Caco-2 (cell line): ENCODE measurements at places on chromosomes 12 and 14. TPM values are rescaled to one million over a fixed set of nuclear protein-coding genes. Genes with fewer than 3 reads are reported as not detected.

The OR4K2 gene
- not detected in 2 replicates for total RNA-seq

The PGF gene
- total RNA-seq: 8.9 and 9.1 TPM in 2 replicates

DNA sequence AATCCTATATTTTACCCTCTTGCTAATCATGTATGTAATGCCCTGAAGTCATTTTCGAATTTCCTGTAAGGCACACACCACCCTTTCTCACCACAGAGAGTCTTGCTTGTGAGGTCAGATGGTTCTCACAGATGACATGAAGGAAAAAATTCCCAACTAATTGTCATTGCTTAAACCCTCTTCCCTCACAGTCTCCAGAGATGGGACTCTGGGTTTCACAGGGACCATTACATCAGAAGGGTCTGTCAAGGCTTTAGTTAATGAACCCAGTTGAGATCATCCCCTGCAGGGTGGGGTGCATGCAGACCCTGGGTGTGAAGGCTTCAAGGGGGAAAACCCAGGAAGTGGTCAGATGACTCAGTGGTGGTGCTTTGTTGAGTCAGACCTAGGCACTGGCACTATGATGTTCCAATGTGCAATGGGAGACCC is 229.6 kb downstream of the BCAT1 start:
- no peaks in the 10 kb centered on the region for H3K36me3 ChIP-seq
- peaks cover 20% of the 10 kb centered on the region; the same call in 1 of the 2 replicates for H3K4me1 ChIP-seq
- no peak overlapping the region for H3K4me3 ChIP-seq
- no peaks in the 10 kb centered on the region for H3K27me3 ChIP-seq

GRCh38 chr14:36618641-36619040 is 36.2 kb upstream of the NKX2-8 start:
- H3K4me3 ChIP-seq: no peak overlapping the region
- H3K4me1 ChIP-seq: no peaks in the 10 kb centered on the region
- H3K27me3 ChIP-seq: no peaks in the 10 kb centered on the region
- DNase-seq: no peak
- no peaks in the 10 kb centered on the region for H3K36me3 ChIP-seq
- no peak overlapping the region for H3K27ac ChIP-seq

DNA sequence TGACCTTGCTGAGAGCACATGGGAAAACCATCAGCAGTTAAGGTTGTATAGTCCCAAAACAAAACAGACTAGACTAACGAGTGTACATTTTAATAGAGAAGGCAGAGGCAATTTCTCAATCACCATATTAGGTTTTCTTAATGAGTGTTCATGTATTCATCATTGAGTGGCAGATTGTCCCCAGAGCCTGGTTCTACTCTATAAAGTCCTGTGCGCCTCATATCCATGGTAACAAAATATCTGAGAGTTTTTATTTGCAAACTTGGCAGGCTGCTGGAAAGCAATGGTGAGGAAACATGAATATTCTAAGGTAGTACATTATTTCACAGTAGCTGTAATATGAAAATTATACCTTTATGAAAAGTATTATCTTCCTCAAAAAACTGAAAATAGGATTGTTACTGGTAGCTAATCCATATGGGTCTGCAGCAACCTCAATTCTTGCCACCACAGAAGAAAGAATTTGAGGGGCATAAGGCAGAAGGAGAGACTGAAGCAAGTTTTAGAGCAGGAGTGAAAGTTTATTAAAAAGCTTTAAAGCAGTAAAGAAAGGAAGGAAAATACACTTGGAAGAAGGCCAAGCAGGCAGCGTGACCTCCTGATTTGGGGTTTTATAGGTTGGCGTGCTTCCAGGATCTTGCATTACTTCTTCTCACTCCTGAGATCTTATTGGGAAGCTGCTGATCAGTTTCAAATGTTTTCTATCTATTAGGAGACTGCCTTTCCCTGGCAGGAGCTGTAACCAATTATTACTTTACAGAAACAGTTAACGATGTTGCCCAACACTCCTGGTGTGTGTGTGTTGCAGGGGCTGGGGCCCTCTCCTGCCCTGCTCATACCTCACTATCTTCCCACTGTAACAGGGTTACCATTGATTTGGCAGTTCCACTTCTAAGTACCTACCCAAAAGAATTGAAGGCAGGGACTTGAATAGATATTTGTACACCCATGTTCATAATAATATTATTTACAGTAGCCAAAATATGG is 154.0 kb upstream of the NUDT4 start:
- no peak overlapping the region for H3K27ac ChIP-seq
- H3K4me3 ChIP-seq: no peak overlapping the region
- no peaks in the 10 kb centered on the region for H3K4me1 ChIP-seq
- no peaks in the 10 kb centered on the region for H3K36me3 ChIP-seq
- H3K27me3 ChIP-seq: no peaks in the 10 kb centered on the region

The CHD8 gene
- total RNA-seq: 84.9 and 89.8 TPM in 2 replicates

GRCh38 chr14:32607399-32607798 is 278.3 kb downstream of the AKAP6 start:
- no peaks in the 10 kb centered on the region for H3K36me3 ChIP-seq
- H3K27me3 ChIP-seq: no peaks in the 10 kb centered on the region
- H3K27ac ChIP-seq: no peak overlapping the region
- H3K4me1 ChIP-seq: no peaks in the 10 kb centered on the region
- H3K4me3 ChIP-seq: no peak overlapping the region
- no peak for DNase-seq

- no peaks in the 10 kb centered on the region for H3K4me1 ChIP-seq
- H3K36me3 ChIP-seq: no peaks in the 10 kb centered on the region
Observed at GRCh38 chr14:29558516-29558915, 369.1 kb downstream of the PRKD1 start.

GRCh38 chr12:46702581-46703344 is 123.0 kb downstream of the SLC38A4 start:
- H3K4me1 ChIP-seq: peaks cover 8% of the 10 kb centered on the region
- no peak overlapping the region for H3K4me3 ChIP-seq
- H3K36me3 ChIP-seq: no peaks in the 10 kb centered on the region
- H3K27ac ChIP-seq: no peak overlapping the region

DNA sequence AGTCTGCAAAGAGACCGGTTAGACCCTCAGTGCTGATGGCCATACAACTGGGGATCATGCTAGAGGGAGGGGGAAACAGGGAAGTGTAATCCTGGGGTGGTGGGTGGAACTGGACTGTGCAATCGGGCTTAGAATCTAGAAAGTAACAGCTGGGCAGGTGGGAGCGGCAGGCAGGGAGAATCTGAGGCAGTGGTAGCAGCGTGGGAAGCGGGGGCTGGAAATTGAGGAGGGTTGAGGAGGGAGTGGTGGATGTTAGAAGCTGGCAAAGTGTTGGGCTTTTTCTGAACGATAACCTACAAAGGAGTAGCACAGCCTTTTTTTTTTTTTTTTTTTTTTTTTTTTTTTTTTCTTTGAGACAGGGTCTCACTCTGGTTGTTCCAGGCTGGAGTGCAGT is 3.1 kb upstream of the IGFBP6 start:
- H3K4me1 ChIP-seq: peaks cover 13% of the 10 kb centered on the region
- H3K27me3 ChIP-seq: no peaks in the 10 kb centered on the region
- no peak for DNase-seq
- no peak overlapping the region for H3K4me3 ChIP-seq

The LDHB gene
- 1,752 and 1,948 TPM in 2 replicates for total RNA-seq

GRCh38 chr14:31834616-31835015 is 242.5 kb upstream of the ARHGAP5 start:
- no peaks in the 10 kb centered on the region for H3K4me1 ChIP-seq
- no peaks in the 10 kb centered on the region for H3K36me3 ChIP-seq
- H3K27me3 ChIP-seq: no peaks in the 10 kb centered on the region
- H3K27ac ChIP-seq: no peak overlapping the region
- no peak overlapping the region for H3K4me3 ChIP-seq

- H3K4me1 ChIP-seq: no peaks in the 10 kb centered on the region
- H3K4me3 ChIP-seq: no peak overlapping the region
- H3K27ac ChIP-seq: no peak overlapping the region
- H3K27me3 ChIP-seq: no peaks in the 10 kb centered on the region
Observed at GRCh38 chr14:93925374-93925895, 1.7 kb upstream of the FAM181A start.

DNA sequence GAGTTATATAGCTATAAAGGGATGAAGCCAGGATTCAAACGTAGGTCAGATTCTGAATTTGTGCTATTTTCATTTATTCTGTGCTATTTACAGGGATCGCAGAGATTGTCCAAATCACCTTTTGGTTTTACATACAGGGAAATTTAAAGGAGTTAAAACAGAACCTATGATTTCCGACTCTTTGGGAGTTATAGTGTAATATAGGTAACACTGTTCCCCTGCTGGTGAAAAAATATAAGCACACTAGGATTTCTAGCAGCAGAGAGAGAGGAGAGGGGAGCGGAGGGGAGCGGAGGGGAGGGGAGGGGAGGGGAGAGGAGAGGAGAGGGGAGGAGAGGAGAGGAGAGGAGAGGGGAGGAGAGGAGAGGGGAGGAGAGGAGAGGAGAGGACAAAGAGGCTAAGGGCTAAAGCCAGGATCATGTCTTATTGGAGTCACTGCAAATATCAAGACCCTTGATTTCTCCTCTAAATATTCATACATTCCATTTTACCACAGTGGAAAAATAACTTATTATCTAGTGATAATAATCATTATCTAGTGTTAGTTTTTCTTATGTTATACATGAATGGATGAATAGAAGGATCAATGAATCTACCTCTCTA is 46.2 kb upstream of the KCNH5 start:
- H3K27me3 ChIP-seq: no peaks in the 10 kb centered on the region
- no peak overlapping the region for H3K27ac ChIP-seq
- DNase-seq: no peak
- no peaks in the 10 kb centered on the region for H3K4me1 ChIP-seq
- no peaks in the 10 kb centered on the region for H3K36me3 ChIP-seq
- no peak overlapping the region for H3K4me3 ChIP-seq

DNA sequence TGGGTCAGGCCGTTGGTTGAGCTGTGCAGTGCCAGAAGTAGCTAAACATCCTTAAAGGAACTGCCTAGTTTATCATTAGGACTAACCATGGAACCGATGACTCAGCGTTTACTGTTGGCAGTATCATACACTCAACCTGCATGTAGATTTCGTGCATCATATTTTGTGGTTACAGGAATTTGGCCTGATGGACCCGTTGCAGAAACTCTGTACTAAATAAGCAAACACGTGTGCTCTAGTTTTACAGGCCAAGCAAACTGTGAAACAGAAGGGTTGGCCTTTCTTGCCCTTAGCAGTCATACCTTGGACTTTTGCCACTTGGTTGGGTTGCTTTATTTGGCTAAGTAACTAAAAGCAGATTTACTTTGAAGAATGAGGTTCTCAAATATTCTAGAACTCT is 35.6 kb downstream of the DGLUCY start:
- H3K36me3 ChIP-seq: peaks cover 2% of the 10 kb centered on the region; the same call in 1 of the 2 replicates
- no peaks in the 10 kb centered on the region for H3K27me3 ChIP-seq
- H3K4me3 ChIP-seq: no peak overlapping the region
- no peak overlapping the region for H3K27ac ChIP-seq

The TMEM233 gene
- total RNA-seq: not detected in 2 replicates

DNA sequence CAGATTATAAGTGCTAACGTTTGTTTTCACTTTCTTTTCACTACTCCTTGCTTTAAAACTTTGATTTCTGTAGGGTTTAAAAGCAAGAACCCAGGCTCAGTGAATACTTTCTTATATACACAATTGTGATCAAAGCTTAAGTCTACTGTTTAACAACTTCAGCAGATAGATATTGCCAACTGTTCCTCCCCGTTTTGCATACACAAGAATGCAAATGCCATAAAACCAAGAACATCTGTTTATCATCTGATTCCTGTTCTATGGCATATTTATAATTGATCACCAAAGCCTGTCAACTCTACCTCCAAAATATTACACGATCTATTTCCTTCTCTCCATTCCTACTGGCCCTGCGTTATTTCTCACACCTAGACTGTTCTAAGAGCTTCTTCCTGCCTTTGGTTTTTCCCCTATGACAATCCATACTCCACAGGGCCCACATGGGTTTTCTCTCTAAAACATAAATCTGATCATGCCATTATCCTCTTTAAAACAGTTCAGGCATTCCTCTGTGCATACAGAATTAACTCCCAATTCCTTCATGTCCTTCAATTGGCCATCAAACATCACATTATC is 15.9 kb downstream of the MED13L start:
- no peak overlapping the region for H3K27ac ChIP-seq
- H3K4me3 ChIP-seq: no peak overlapping the region
- peaks cover 63% of the 10 kb centered on the region for H3K4me1 ChIP-seq
- no peak for DNase-seq

The TMCC3 gene
- total RNA-seq: 2.1 and 4.3 TPM in 2 replicates

The AGAP2 gene
- 0.09 TPM in 1 of 2 replicates, not detected in the other for total RNA-seq

DNA sequence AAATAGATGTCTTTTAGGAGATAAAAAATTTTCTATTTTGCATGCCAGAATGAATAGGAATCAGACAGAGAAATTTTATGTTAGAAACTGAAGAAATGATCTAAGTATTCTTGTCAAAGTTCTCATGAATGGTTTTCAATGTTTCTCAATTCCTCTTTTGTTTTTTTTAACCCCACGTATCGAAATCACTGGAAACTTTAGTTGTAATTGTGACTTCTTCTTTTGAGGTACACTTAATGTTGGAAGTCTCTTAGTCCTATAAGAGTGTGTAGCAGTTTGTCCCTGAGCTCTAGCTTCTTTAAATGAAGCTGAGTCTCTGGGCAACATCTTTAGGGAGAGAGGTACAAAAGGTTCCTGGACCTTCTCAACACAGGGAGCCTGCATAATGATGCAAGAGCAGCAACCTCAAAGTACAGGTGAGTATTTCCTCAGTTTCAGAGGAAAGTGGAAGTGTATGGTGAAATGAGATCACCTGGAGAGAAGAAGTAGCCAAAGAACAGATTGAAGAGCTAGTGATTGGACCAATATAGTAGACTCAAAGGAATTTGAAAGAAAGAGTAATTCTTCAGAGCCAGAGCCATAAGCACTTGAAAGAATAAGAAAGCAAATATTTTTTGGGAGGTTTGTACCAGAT is at the start of gene CLEC6A:
Gene CLEC6A, plus strand, starts transcription at position 236 of the 634 bp plus-strand sequence. Its CDS starts 150 bp downstream, at position 386.
- no peaks in the 10 kb centered on the region for H3K36me3 ChIP-seq
- no peaks in the 10 kb centered on the region; the same call in 1 of the 2 replicates for H3K27me3 ChIP-seq
- DNase-seq: no peak
- no peak within 1 kb of the TSS for H3K4me3 ChIP-seq
- no peaks in the 10 kb centered on the region for H3K4me1 ChIP-seq

- peaks cover 3% of the 10 kb centered on the region; the same call in 1 of the 2 replicates for H3K4me1 ChIP-seq
- H3K27ac ChIP-seq: no peak overlapping the region
- H3K27me3 ChIP-seq: no peaks in the 10 kb centered on the region
- no peaks in the 10 kb centered on the region for H3K36me3 ChIP-seq
- H3K4me3 ChIP-seq: no peak overlapping the region
- no peak for DNase-seq
Observed at GRCh38 chr14:69354383-69355153, 43.5 kb downstream of the ERH start.

DNA sequence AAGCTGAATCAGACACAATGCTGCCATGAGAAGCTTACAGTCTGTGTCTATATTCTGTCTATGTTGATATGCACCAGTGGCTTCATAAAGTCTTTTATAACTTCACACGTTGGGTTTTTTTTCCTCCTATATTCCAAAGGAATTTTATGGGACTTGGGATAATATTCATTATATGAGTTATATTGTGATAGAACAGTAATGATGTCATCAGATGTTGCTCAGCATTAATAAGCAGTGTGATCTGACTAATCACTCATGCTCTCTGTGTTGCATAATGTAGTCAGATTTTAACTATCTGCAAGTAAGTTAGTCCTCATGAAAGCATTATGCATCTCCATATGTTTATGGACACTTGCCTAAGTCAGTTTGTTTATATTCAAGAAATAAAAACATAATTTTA is 159.6 kb downstream of the PLCZ1 start:
- no peaks in the 10 kb centered on the region for H3K4me1 ChIP-seq
- no peak for DNase-seq
- no peaks in the 10 kb centered on the region for H3K36me3 ChIP-seq
- no peak overlapping the region for H3K4me3 ChIP-seq
